DMS79 (cell line): ENCODE measurements at places on chromosomes 7 and 10.

- no peak for DNase-seq
These were observed 216.7 kb downstream of the ABCA13 start for GRCh38 chr7:48387932-48388331.

- DNase-seq, result no peak
These were observed 39.6 kb downstream of the USP54 start for GRCh38 chr10:73551515-73551914.

DNA sequence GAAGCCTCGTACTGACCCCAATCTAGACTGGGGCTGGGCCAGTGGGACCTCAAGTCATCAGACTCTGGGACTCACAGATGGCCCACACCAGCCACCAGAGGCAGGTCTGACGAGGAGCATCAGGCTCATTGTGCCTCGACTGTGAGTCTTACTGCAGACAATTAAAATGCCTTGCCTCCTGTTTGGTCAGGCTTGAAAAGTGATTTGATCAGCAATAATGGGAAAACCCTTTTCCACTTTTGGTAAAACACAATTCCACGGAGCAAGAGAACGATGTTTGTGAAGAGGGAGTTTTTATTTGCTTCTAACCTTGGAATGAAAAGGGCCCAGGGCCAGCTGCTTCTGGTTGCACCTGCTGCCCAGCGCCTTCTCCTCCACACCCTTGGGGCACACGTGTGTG lies 43.9 kb downstream of the C10orf143 start:
- peak; percentile 7 for DNase-seq

GRCh38 chr10:78895469-78895868 lies 173.3 kb upstream of the ZMIZ1 start:
- no peak for DNase-seq

GRCh38 chr7:43119371-43120075 lies 7.1 kb downstream of the HECW1 start:
- DNase-seq, result no peak

- no peak for DNase-seq
These were observed 812 bp downstream of the DOCK1 start for GRCh38 chr10:126905776-126906703.

GRCh38 chr10:61923210-61923949 lies 21.9 kb downstream of the ARID5B start:
- no peak for DNase-seq

DNA sequence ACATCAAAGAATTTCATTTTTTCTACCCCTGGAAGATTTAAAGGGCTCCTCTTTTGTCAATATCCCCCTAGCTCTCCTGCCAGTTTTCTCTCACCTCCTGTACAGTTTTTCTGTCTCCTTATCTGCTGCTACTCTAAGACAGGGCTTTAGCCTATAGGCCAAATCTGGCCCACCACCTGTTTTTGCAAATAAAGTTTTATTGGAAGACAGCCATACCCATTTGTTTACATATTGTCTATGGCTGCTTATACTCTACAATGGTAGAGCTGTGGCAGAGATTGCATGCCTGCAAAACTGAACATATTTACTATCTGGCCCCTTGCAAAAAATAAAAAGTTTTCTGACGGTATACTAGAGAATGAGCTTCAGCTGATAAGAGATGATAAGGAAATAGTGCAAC lies 37.4 kb upstream of the GARS1 start:
- no peak for DNase-seq

DNA sequence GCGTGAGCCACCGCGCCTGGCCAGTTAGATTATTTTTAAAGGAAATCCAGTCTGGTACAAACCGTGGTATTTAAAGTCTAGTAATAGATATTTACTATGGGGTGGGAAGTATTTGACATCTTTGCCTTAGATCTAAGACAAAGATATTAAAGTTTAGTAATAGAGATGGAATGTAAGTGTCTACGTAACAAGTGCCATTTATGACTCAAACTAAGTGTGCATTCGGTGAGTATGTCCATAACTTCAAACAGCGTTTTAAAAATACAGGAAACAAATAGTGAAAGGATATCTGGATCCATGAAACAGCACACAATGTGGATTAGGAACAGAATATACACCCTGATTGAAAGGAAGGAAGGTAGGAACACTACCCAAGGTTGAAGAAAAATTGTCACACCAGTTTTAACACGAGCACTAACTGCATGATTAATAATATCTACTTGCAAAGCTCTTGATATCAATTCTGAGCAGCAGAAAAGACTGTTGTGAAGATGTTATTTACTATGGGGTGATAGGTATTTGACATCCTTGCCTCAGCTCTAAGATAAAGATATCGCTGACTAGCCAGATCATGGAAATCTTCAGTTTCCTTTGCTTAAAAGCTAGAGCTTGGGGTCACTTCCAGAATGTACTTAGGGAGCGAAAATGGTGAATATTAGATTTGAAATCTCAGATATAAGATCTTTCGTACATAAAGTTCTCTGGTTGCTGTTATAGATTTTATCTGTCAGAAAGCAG lies 48.7 kb downstream of the EPC1 start:
- DNase-seq, result no peak

- DNase-seq, result no peak
These were observed 337.1 kb downstream of the BMPER start for GRCh38 chr7:34242391-34242790.

- DNase-seq, result no peak
These were observed 550.0 kb downstream of the REEP3 start for GRCh38 chr10:64071218-64071617.

- no peak for DNase-seq
These were observed 12.6 kb upstream of the NPVF start for GRCh38 chr7:25240896-25241295.

GRCh38 chr7:132500727-132501440 lies 75.4 kb downstream of the PLXNA4 start:
- DNase-seq, result no peak

DNA sequence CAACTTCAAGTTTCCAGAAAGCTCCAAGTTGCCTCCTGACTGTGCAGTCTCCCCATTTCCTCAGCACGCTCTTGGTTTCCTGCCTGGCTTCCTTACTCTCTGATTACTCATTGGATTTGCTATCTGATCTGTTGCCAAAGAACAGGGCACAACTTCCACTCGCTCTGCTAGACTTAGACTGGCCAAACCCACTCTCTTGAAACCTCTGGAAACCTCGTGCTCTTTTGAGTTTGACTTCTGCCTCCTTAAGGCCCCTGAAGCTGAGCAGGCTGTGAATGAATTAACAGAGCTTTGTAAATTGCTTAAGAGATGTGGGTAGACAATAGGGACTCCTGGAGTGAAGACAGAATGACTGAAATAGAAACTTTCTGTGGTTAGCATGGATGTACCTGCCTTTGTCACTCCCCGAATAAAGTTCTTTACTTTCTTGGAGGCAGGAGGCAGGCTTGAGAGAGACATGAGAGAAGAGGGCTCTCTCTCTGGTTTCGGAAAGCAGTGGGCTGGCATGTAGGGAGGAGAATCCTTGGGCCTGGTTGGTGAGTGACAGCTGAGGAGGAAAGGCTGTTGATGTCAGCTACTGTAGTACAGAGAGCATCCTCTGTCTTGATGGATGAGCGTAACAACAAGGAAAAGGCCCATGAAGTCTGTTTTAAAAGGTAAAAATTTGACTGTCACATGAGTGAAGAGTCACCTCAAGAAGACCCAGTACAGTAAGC lies 70.8 kb downstream of the CHN2 start:
- no peak for DNase-seq

DNA sequence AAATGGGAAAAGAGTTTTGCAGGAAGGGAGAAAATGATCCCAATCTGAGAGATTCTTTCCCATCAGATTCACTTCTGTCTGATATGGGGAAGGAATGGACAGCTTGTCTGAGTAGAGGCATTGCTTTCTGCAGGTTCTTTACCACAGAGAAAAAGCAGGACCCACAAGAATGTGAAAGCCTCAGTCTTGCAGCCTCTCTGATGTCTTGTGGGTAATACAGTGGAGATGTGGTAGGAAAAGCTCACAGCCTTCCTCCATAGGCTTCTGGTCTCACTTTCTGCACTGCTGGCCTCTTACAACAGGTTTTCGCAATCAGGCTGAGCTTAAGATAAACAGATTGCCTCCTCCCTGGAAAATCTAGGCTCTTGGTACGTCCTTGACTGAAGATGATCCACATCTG lies 551 bp downstream of the IFIT1 start:
- DNase-seq, result no peak

DNA sequence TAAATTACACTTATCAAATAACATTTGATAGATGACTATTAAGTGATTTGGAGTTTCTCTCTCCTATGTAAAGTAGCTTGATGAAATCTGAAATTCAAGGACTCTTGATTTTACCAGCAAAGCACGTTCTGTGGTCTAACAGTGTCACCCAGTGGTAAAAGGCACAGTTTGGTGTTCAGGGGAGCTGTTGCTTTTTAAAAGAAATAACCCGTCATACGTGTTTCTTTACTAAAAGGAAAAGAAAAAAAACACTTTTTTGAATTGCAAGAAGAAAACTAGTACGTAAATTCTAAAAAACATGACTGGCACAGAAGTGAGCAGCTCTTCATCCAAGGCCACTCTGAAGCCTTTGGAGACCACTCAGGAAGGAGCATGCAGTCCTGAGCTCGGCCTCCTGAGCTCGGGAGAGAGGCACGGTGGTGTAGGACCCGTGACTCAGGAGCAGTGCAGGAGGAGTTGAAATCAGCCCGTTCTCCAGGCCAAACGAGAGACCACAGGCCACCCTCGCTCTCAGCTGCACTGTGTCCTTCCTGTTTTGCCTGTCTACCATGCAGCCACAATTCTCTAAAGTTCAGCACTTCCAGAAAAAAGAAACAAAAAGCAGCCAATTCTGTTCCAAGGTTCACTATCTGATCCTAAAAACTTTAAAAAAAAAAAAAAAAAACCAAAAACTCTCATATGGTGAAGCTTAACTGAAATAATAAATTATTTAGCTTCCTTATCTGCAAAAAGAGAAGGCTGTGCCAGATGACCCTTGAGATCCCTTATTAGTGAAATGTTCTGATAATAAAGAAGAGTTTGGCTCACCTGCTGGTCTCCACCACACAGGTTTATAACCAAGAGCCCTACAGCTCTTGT lies 212.6 kb upstream of the FRMD4A start:
- no peak for DNase-seq

DNA sequence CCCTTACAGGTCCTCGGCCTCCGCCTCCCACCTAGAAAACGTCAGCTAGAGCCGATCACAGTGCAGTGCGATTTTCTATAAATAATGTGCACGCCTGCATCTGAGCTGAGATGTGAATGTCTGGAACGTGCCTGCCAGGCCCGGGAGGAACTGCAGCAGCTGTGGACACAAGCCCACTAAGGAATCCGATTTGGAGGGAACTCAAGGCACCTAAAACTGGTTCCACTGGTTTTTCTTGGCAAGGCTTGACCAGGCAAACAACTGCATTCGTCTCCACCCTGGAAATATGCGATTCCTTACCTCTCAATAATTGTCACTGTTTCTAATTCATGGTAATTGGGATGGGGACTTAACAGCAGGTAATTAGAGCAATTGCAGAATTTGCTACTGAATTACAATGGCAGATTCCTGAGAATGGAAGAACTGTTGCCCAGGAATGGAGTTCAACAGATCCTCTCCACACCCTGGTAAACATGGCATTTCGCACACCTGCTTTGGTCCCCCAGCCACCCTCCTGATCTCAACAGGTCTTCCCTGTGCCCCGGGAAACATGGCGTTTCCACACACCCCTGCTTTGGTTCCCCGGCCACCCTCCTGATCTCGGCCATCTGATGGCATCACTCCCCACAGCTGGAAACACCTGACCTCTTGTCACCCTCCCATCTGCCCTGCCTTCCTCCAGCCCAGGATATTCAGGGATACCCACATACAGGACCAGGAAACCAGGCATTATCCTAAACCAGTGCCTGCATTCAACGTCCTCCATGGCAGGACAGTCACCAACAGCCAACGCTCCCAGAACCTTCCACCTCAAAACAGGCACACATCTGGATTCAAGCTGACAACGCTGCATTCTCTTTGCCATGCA lies 76.0 kb downstream of the DIP2C start:
- peak; percentile 48 for DNase-seq

GRCh38 chr7:50782375-50783208 lies at the start of gene GRB10:
Gene GRB10 (minus strand): TSS chr7:50782896. CDS start chr7:50732322, 50,574 bp downstream.
- DNase-seq, result peak; percentile 88

GRCh38 chr10:89302625-89303024 lies 779 bp downstream of the IFIT2 start:
- DNase-seq, result no peak
